SJSA1 (cell line): ENCODE measurements at places on chromosomes 7 and 10.

DNA sequence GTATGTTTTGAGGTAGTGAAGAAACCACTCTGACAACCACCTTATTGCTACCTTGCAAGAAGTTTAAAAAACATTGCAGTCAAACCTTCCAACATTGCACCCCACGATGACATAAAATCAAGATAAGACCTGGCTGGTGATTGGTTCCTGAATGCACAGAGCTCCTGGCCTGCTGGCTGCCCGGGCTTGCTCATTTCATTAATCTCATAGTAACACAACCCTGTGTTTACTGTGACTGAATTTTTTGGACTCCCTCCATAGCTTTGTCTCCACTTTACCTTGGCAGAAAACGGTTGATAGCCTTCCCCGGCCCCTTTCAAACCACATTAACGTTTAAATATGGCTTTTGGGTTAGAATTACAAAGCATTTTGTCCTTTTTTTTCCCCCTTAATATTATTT lies 27.5 kb downstream of the VWA2 start:
- DNase-seq = no peak

DNA sequence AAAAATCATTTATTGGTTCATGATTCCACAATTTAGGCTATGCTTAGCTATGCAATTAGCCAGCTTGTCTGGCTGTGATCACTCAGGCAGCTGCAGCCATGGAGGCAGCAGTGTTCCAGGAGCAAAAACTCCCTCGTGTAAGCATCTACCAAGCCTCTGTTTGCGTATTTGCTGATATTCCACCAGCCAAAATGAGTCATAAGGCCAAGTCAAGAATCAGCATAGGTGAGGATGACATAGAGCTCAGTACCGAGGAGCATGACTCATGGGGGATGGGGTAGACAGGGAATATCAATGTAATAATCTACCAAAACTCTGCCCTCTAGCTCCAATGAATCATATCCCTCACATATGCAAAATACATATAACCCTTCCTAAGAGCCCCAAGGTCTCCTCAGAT lies 63.3 kb downstream of the IMMP2L start:
- no peak for DNase-seq

DNA sequence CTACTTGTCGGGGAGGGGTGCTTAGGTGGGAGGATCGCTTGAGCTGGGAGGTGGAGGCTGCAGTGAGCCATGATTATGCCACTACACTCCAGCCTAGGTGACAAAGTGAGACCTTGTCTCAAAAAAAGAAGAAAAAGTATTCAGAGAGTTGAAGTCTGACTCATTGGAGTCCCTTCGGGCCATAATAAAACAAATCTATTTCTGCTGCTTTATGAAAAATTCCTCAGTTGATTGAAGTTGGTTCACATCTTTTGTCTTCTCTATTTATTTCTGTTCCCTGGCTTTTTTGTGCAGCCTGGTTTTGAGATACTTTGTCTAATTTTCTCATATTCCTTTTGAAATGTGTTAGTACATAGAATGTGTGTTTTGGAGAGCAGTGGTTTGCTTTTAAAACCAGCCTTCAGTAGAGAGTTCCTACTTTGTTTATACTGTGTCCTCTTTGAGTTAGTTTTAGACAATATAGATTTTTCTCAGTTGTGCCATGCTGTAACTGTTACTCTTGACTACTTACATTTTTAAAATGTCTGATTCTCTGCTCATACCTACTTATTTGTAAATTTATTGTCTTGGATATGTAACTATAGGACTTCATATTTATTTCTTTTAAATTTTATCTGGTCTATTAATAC lies 36.7 kb downstream of the LUC7L2 start:
- DNase-seq = peak; percentile 60

DNA sequence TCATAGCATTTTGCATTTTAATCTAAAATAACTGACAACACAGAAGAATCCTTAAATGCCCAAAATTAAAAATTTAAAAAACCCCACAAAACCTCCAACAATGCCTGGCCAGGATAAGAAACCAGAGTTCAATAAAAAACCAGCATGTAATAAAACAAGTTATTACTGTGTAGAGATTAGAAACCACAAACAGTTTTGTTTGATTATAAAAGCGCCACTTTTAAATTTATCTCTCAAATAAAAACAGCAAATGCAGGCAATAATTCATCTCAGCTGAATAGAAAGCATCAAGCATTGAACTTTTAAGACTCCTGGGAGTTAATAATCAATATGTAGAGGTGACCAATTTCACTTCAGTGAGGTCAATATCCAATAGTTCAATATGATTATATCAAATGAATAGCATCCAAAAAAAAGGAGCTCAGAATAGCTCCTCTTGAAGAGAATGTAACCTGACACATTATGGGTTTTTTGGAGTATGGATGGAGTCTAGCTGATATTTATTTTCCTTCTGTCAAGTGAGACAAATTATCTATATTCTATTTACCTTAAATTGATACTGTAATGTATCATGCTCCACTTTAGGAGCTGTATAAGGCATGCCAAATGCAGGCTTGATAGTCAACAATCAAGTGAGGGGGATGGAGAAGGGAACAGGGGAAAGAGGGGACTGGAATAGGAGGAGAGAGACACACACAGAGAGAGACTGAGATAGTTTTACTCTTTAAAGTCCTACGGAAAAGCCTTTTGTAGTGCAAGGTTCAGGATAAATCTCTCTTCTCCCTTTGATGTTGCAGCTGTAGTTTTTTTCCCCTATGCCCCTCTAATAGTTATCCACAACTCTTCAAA lies 130.9 kb downstream of the RSU1 start:
- DNase-seq = no peak

DNA sequence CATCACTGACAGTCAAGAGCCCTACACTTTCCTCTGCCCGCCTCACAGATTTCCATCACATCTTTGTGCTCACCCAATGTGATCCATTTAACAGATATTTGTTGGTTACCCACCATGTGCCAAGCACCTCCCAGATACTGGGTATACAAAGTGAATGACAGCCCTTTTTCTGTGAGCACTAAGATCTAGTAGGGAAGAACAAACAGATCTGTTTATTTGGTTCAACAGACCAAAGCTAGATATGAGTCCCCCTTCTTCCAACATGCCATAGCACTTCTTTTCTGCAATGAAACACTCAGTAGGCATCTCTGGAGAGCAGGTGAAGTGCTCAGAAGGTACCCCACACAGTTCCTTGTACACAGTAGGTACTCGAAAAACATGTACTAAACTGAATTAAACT lies 101.4 kb downstream of the HIPK2 start:
- no peak for DNase-seq

DNA sequence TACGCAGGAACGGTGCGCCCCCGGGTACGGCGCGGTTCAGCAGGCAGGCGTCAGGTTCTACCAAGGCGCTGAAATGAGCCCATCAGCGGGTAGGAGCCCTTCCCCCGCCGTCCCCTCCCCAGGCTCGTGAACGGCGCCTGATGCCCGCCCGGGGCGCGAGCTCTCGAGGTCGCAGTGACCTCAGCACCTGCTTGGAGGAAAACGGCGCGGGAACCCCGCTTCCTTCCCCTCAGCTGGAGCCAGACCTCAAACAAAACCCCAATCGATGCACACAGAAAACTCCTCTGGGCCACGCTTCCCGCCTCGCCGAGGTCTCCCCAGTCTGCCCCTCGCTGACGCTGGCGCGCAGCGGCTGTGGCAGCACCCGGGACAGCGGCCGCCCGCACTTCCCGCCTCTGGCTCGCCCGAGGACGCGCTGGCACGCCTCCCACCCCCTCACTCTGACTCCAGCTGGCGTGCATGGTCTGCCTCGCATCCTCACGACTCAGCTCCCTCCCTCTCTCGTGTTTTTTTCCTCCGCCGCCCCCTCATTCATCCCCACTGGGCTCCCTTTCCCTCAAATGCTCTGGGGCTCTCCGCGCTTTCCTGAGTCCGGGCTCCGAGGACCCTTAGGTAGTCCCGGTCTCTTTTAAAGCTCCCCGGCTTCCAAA lies 514 bp upstream of the GAD2 start:
- peak; percentile 4 for DNase-seq

GRCh38 chr7:101754424-101755159 lies 62.8 kb upstream of the CUX1 start:
- DNase-seq = peak; percentile 51
